ENCODE measurements at places on chromosomes 13 and 19.

GRCh38 chr13:109345433-109345941 is 440.9 kb downstream of the IRS2 start:
- DNase-seq: no peak

GRCh38 chr13:27259831-27260230 is 8.5 kb downstream of the RPL21 start:
- no peak for DNase-seq

- no peak for DNase-seq
Observed at GRCh38 chr13:75870397-75870903, 234.3 kb downstream of the LMO7 start.

DNA sequence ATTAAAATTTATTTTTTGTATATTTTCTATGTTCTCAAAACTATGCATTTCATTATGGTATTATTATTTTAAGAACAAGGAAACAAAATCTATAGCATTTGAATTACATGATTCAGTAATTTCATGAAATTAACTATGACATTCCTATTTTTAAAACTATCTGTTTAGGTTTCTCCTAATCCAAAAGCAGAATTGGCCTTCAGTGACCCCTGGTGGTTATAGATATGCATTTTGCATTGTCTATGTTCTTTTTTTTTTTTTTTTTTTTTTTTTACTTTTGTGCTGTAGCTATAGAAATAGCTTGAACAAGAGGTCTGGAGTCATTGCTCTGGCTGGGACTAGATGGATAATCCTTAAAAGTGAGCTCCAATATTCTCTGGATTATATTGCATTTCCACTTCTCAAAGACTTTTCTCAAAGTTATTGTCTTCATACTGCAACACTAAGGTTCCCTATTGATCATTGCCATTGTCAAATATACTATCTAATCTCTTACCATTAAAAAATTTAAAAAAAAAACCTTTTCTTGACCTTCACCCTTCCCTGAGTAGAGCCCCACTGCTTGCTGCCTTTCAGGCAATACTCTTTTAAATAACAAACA is 15.9 kb upstream of the DNAJC3 start:
- no peak for DNase-seq

GRCh38 chr13:76872675-76873074 is 13.5 kb downstream of the KCTD12 start:
- no peak for DNase-seq

DNA sequence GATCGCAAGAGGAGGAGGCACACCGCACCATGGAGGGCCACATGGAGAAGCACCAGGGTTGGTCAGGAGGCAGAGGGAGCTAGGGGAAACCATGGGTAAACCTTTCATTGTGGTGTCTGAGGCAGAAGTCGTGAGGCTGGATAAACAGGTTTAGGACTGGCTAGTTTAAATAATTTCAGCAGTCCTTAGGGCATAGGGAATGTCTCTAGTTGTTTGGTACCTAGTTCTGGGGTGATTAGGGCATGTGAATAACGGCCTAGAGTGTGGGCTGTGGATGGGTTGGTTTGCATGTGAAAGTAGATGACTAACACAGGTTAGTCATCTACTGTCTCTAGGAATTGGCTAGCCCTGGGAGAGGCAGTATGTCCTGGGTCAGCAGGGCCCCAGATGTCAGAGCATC is 102.3 kb downstream of the STOML3 start:
- no peak for DNase-seq

DNA sequence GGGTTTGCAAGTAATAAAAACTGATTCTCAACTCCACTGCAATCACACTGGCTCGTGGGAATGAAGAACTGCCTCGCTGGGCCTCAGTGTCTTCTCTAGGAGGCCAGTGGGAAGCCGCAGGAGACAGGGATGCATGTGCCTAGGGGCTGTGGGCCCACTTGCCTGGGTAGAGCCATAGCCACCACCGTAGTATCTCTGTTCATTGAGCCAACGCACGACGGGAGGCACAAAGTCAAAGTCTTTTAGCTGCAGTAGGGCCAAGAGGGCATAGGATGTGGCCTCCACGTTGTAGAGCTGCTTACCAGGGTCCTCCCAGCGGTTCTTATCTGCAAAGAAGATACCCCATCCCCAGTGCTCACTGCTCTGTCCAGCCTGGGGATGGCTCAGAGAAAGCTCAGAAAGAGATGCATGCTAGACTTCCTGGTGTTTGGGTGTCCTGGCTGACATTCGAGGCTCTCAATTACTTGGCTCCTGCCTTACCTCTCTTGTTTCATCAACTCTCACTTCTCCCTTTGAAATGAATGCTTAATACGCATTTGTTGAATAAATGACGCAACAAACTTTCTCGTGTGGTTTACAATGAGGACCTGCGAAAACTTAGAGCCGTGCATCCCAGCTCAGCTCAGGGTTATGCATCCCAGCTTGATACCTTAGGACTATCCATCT is 16.1 kb upstream of the TNFSF14 start:
- DNase-seq: no peak

GRCh38 chr13:24381541-24382265 is 72.3 kb downstream of the C1QTNF9 start:
- no peak for DNase-seq

DNA sequence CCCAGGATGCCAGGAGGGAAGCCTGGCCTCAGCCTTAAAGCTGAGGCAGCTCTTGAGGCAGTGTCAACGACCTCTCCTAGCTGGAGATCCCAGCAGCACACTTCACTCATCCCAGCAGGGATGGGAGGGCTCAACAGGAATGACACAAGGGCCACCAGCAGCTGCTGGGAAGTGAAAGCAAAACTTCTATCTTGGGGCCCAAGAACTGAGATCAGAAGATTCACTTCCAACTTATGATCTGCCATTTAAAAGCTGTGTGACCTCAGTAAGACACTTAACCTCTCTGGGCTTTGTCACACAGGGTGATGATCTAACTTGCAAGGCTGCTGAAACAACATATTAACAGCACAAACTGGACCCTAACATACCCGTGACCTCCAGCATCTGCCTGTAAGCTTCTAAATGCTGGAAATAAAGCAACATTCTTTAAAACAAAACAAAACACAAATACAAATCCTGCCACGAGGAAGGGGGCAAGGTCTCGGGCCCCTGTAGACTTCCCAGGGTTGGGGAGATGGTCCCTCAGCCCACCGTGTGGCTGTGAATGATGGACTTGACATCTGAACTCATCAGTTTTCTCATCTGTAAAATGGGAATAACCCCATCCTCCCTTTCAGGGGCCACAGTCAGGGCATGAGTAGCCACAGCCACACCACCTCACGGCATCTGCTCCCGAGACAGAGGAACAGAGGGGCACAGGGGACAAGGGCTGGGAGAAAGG is 22.7 kb downstream of the ELL start:
- no peak for DNase-seq

DNA sequence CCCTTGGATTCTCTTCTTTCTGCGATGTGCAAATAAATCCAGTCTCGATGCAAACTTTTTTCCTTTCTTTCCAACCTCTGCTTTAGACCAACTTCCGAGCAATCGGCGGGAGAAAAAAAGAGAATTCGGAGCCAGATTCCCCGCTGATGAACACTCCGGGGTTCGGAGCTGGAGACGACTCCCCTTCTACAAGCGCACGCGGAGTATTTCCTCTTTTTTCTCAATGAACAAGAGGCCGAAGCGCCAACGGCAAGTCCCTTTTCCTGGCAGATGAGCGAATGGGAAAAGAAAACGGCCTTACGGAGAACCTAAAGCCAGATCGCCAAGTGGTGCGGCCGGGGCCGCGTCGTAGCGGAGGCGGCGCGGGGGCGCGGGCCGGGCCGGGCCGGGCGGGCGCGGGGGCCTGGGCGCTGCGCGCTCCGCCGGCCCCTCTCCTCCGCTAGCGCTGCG is 250 bp downstream of the SPRY2 start:
- DNase-seq: no peak

DNA sequence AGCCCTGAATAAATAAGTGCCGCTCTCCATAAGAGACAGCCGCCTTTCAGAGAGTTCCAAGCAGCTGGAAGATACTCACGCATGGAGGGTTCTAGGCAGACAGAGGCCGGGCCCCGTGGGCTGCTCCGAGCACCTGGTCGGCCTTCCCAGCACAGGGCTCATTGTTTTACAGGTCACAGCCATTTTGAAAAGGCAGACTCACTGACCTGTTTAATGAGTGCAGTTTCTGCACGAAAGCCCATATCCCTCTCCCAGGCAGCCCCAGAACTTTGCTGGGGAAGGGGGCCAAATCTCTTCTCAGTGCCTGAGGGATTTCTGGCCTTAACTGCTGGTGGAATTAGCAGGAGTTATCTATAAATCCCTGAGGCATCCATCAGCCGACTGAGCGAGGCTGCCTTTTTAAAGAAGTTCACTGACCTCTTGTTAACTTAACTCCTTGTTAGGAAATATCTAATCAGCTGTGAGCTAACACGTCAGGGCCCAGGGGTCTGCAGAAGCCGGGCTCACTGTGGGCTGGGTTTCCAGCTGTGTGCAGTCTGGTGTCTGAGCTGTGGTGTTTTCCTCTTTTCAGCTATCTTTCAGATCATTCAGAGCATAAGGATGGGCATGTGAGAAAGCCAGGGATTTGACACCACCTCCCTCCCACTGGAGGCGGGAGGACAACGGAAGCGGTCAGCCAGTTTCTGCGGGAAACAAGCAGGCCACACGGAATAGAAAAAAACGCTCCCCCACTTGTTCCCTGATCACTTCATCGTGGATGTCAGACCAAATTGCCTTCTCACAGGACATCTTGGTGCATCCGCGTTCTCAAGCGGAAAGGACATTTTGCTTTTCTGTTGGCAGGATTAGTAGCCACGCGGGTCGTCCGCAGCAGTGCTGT is 23.3 kb downstream of the SERP2 start:
- no peak for DNase-seq

DNA sequence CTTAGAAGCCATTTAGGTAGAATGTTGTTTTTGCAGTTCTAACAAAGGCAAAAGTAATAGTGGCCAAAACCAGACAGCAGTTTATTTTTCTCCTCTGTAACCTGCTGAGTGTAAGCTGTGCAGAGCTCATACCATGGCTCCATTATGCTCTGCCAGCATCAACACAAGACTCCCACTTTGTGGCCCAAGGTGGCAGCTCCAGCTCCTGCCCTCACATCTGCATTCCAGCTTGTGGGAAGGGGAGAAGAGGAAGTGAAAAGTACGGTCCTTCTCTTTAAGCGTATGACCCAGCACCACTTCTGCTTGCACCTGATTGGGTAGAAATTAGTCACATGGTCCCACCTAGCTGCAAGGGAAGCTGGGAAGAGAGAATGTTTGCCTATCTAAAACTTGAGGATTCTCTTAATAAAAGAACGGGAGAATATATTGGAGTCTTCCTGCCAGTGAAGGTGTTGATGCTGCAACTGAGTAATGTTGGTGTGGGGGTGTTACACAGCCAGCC is 19.2 kb downstream of the ADGRE1 start:
- no peak for DNase-seq

- no peak for DNase-seq
Observed at GRCh38 chr13:65336916-65337315, 1893.2 kb downstream of the PCDH9 start.

DNA sequence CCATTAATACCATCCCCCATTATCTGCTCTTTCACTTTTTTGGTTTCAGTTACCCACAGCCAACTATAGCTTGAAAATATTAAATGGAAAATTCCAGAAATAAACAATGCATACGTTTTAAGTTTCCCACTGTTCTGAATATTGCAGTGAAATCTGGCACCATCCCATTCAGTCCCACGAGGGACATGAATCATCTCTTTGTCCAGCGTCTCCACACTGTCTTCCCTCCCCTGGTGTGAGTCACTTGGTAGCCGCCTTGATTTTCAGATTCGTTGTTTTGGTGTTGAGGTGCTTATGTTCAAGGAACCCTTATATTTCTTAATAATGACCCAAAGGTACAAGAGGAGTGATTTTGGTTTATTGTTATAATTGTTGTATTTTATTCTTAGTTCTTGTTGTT is 246.1 kb downstream of the DCT start:
- DNase-seq: no peak

DNA sequence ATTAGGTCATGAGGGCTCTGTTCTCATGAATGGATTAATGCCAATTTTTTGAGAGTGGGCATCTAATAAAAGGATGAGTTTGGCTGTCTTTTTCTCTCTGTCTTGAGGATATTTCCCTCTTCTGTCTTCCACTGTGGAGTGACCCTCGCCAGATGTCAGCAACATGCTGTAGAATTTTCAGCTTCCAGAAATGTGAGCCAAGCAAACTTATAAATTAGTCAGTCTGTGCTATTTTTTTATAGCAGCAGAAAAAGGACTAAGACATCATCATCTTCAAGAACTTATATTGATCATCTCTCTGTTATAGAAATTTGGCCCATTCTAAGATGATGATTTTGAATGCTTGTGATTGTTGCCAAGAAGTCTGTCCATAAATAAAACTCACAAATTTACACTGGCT is 431.4 kb downstream of the FGF9 start:
- no peak for DNase-seq

- DNase-seq: peak; percentile 61
Observed at GRCh38 chr19:6108721-6109633, 1.3 kb downstream of the RFX2 start.

GRCh38 chr13:106432636-106433035 is 102.8 kb downstream of the EFNB2 start:
- DNase-seq: no peak

DNA sequence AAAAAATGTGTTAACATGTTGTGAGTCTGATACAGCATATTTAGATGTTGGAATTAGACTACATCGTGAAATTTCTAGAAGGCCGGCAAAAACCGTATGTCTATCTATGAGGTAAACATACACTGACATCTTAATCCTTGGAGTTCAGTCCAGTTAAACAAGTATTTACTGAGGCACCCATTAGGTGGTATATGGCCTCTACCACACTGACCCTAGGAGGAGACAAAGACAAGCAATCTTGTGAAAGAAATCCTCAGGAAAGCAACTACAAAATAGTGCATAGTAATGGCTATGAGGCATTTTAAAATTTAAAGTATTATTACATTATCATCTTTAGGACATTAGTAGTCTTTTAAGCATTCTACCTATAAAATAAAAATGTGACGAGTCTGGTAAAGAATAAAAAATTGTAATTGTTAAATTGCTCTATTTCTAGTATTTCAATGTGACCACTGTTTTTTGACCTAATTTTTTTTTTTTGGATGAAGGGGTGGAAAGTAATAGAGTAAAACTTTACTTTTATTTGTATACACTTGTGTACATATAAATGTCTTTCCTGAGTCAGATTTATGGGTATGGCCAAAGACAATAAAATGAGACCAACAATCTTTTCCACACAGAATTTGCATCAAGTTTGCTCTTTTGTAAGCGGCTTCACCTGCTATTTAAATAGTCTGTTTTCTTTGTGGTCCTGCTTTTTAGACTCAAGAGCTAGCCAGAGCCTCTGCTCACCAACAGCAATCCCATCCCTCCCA is 50.5 kb downstream of the KATNAL1 start:
- DNase-seq: no peak

GRCh38 chr19:56066152-56067023 is 54.7 kb downstream of the ZNF787 start:
- peak; percentile 23 for DNase-seq

- no peak for DNase-seq
Observed at GRCh38 chr19:51136851-51137551, 5.1 kb upstream of the SIGLEC7 start.

GRCh38 chr13:113882267-113882630 is 18.4 kb upstream of the GAS6 start:
- DNase-seq: no peak

Data from stimulated activated CD8-positive, alpha-beta memory T cell treated with anti-CD3 and anti-CD28 coated beads, Interleukin-15, amount 100 ng/mL, for 4 hours (primary cell).